ENCODE measurements at places on chromosomes 11 and 22.
A peak's percentile ranks its signal among the peaks of the same experiment; 100 is the strongest.

GRCh38 chr11:117443266-117444186, 115.9 kb downstream of the CEP164 start:
- DNase-seq: peak; percentile 71

GRCh38 chr11:103633068-103633788, 403.2 kb upstream of the DDI1 start:
- DNase-seq: no peak

- no peak for DNase-seq
Measured at GRCh38 chr11:98531576-98531975, 489.2 kb upstream of the CNTN5 start.

- no peak for DNase-seq
Measured at GRCh38 chr11:112277941-112278340, 17.3 kb upstream of the PLET1 start.

DNA sequence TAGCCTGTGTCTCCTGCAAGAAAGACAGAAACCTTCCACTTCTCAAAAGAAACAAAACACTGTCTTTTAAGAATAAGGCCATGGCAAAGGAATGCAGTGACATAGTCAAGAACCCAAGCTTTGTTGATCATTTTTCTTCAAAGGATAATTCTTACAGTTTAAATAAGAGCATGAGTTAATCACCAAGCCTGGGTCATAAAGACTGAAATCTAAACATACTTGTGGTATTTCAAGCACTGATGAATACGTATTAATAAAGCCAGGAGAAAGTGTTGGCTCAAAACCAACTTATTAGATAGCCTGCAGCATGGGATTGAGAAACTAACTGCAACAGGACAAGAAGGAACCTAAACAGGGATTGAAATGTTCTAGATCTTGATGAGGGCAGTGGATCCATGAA, 143.3 kb upstream of the MTNR1B start:
- DNase-seq: no peak

- peak; percentile 63 for DNase-seq
Measured at GRCh38 chr11:21511835-21512440, 680.9 kb upstream of the ANO5 start.

- DNase-seq: no peak
Measured at GRCh38 chr11:128711136-128711535, 17.3 kb downstream of the FLI1 start.

DNA sequence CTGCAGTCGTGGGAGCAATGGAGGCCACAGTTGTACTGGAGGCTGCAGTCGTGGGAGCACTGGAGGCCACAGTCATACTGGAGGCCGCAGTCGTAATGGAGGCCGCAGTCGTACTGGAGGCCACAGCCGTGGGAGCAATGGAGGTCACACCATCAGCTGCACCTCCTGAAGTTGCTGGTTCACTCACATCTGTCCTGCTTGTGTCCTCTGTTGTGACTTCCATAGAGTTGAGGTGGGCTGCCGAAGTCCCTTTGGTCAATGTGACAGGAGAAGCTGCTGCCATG, 9.3 kb downstream of the C11orf24 start:
- no peak for DNase-seq

- DNase-seq: no peak
Measured at GRCh38 chr11:116771935-116772334, 852 bp downstream of the BUD13 start.

DNA sequence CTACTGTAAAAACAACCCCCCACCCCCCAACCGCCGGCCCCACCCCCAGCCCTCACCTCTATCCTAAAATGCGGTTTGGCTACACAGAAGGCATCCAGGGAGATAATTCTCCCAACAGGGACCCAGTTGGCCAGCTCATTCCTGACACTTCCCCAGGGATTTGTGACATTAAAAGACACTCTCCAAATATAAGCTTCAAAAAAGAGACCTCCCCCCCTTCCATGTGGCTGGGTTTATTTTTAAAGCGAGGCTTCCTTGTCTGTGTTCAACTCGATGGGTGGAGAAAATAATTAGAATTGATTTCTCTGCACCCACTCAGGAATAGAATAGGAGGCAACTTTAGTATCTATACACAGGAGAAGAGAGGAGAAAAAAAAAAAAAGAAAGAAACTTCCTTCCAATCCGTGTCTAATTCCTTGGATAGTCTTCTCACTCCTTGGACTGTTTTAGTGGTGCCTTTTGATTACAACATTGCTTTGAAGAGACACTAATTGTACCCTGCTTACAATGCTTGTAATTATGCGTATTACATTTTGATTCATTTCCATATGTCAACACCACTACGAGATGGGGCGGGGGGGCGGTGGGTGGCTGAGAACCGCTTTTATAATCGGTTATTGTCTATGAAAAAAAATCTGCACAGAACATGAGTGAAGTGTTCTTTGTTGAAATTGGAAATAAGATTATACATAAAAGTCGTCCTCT, 500.4 kb downstream of the MIAT start:
- no peak for DNase-seq

DNA sequence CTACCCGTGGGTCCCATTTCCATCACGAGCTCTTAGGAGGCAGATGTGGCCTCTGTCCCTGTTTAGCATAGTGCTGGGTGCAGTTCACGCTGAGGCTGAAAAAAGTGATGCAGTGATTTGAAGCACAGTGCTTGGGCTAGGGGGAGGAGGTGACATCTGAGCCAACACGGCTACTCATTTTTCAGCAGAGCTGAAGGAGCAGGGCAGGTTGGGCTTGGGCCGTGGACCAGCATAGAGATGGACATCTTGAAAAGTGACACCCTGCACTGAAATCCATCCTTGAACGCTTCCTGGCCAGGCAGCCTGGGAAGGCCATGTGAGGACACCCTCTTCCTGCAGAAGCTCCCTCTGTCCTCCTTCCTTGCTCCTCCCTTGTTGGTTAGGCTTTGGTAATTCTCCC, 66.4 kb downstream of the ADAMTS15 start:
- no peak for DNase-seq

DNA sequence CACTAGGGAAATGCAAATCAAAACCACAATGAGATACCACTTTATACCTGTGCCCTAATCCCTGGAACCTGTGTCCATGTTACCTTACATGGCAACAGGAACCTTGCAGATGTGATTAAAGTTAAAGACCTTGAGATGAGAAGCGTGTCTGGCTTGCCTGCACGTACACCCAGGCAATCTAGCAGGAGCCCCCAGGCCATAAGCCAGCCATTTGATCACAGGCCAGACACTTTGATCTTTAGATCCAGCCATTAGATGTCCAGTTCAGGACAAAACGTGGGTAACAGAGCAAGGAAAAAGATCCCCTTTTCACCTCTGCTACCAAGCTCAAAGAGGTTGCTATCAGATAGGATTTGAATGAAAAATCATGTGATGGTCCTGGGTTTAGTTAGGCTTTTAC, 378.8 kb downstream of the BUD13 start:
- no peak for DNase-seq

DNA sequence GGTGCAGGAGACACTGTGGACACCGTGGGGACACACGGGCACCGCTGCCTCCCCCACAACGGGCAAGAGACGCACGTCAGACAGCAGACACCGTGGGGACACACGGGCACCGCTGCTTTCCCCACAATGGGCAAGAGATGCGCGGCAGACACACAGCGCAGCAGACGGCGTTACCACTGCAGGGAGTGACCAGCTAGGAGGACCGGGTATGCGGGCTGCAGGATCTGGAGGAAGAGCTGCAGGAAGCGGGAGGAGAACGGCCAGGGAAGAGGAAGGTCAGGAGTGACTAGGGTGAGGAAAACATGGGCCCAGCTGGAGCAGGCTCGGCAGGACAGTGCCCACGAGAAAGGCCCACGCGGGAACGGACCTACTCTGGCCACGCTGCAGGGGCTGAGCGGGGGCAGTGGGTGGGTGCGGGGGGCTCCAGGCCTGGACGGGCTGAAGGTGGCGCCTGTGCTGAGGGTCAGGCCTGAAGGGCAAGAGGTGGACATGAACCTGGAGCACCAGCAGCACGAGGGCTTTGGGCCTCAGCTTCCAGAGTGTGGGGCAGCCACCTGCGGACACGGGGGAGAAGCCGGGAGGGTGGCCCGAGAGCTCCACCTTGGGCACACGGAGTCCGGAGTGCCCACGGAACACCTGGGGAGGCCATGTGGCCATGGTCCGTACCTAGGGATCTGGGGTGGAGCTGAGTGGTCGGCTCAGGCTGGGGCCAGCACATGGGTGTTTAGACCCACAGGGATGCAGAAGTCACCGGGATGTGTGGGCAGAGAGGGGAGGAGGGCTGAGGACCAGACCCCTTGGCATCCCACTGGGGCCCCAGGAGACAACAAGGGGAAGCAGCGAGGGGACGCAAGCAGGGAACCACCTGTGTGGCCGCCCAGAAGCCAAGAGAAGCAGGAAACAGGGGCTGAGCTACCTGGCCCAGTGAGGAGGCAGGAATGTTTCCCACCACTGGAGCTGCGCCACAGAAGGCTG, 16.5 kb downstream of the TOLLIP start:
- DNase-seq: peak; percentile 16

DNA sequence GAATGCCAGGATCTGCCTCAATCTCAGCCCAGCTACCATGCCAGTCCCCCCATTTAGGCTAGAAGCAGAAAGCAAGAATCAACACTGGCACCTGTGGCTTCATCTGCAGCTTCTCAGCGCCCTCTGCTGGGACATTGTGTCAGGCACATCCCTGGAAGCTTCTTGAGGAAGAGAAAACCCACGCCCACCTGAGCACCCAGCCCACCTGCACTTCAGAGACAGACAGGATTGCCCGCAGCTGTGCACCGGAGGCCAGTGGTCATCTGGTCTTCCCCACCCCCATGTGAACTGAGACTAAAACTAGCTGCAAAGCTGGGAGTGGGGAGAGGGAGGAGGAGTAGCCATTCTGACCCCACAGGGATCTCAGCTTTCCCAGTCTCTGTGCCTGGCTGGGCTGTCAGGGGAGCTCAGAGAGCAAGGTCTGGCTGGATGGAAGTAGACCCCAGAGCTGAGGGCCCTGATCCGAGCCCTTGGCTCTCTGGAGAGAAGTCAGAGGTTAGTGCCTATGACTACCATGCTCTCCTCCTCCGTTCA, 66.8 kb downstream of the FEZ1 start:
- peak; percentile 71 for DNase-seq

- DNase-seq: no peak
Measured at GRCh38 chr11:2314136-2314524, 12.3 kb downstream of the TSPAN32 start.

- no peak for DNase-seq
Measured at GRCh38 chr11:128595221-128595620, 7.9 kb upstream of the ETS1 start.

GRCh38 chr11:7501251-7501650, 12.5 kb upstream of the PPFIBP2 start:
- DNase-seq: no peak

- DNase-seq: no peak
Measured at GRCh38 chr22:17980015-17980590, 44.3 kb downstream of the MICAL3 start.

DNA sequence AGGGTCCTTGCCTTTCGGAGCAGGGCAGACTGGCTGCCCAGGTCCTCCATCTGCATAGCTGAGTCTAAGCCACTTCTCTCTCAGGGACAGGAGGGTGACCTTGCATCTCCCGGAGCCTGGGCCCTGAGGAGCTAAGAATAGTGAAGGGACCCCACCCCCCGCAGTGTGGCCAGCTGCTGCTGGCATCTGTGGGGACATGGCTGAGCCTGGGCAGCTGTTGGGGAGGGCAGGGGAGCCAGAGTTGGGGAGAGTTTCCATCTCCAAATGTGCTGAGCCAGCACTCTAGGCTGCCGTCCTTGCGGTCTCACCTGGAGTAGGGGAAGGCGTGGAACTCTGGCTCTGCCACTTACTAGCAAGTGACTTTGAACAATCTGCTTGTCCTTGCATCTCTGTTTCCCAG, 34.8 kb upstream of the SHISAL1 start:
- no peak for DNase-seq

- DNase-seq: no peak
Measured at GRCh38 chr11:12090761-12091258, 19.6 kb upstream of the MICAL2 start.

GRCh38 chr22:18991821-18992442, 55.8 kb upstream of the PRODH start:
- no peak for DNase-seq

- no peak for DNase-seq
Measured at GRCh38 chr11:32161293-32161692, 70.4 kb downstream of the RCN1 start.

DNA sequence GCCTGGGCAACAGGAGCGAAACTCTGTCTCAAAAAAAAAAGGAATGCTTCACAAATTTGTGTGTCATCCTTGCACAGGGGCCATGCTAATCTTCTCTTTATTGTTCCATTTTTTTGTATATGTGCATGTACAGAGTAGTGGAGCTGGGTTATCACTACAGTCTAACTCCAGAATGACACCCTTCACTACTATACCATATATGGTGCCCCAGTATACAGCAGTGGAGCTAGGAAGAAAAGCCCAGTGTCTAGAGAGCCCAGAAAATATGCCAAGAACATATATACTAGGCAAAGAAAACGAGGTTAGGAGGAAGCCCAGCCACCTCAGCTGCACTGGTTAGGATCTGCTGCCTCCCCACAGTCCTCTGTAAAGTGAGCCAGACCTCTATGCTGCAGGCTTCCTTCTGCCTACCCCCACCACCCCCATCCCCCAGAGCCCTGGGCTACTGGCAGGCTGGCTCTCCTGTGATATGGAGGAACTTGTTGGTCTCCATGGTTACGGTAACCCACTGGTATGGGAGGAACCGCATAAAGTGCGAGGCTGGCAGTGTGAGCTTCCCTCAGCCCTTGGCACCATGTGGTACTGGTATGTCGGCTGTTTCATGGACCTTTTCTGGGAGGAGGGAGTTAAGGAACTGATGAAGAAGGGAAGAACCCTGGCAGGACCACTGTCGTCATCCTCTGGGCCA, 34.3 kb downstream of the RCOR2 start:
- DNase-seq: no peak

GRCh38 chr11:28835317-28835716, 727.1 kb downstream of the METTL15 start:
- DNase-seq: no peak

DNA sequence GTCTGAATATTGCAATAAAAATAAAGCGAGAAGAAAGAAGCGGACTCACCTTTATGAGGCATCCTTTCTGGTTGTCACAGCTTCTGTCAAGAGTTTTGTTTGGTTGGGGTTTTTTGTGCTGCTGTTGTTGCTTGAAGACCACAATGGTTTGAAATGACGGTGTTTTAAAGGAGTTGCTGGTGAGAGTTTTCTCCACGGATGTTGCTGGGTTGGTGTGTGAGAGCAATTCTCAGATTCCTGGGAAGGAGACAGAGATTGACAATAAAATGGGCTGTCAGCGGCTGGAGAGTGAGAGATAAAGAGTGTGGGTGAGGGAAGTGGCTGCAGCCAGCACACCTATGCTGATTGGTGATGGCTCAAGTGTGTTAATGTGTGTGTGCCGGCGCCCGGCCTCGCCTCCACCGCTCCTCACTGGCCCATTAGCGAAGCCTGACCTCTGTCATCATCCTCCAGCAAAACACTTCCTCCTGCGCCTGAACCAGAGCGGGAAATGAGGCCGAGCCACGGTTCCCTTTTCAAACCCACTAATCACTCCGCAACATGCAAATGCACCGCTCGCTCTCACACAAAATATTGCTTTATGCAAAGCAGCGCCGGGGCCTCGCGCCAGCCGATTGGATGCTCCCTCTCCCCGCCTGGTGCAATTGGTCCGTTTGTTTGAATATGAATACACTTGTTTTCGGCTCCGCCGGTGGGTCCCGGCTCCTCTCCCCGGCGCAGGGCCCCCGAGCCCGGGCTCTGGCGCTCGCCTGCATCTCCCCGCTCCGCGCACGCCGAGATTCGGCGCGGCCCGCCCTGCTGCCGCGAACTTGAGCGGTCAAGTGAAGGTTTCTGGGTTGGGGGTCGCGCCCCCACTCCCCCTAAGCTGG, at the start of gene PAX6:
TSS of gene PAX6 (minus strand) at position 544 of the 869 bp plus-strand sequence. CDS start 4,911 bp downstream, outside the sequence.
- no peak for DNase-seq

GRCh38 chr11:121589946-121590537, 137.3 kb upstream of the SORL1-AS1 start:
- DNase-seq: no peak

GRCh38 chr11:117888139-117888566, 11.7 kb upstream of the FXYD6 start:
- no peak for DNase-seq

Data from mesothelial cell of epicardium (in vitro differentiated cells).